DMS53 (cell line): ENCODE measurements at places on chromosomes 11 and 22.

GRCh38 chr11:105648762-105649161 is 38.9 kb downstream of the GRIA4 start:
- DNase-seq, result no peak

DNA sequence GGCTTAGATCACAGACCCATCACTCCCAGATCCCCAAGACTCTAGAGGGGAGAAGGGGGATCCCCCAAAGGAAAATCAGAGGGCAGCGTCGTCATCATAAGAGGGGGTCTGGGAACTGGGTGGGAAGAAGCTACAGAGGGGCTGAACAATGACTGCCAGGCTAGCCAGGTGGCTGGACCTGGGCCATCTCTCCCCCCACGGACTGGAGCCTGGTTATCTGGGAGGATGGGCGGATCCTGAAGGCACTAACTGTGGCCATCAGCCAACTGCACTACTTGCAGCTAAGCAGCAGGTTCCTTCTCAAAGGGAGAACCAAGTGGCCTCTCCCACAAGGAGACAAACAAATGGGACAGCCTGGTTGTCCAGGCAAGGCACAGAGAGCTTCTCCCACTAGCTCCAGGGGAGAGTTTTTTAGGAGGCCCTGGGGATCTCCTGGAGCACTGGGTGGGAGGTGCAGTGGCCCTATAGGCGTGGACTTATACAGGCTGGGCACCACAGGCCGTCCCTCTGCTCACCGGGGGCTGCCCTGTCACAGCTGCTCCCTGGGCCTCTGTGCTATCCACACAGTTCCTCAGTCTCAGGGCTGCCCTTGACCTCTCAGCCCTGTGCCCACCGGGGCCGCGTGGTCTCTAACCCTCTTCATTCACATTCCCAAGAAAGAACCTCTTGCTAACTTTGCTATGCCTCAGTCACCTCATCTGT is 15.4 kb downstream of the P2RY6 start:
- no peak for DNase-seq

DNA sequence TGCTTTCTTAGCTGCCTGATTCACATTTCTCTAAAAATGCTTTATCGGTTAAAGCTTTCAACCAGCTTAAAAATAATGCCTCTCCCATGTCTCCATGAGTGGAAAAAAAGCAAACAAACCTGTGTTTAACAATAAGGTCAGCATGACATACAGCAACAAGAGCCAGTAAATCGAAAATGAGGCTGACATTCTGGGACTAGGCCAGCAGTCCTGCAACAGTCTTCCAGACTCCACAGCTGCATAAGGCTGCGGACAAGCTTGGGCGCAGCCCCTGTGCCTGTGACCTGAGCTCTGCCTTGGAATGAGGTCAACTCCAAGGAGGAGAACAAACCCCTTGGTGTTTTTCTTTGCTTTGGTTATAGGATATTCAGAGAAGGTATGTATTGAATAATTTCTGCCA is 95.5 kb downstream of the PGR start:
- DNase-seq, result peak; percentile 73

DNA sequence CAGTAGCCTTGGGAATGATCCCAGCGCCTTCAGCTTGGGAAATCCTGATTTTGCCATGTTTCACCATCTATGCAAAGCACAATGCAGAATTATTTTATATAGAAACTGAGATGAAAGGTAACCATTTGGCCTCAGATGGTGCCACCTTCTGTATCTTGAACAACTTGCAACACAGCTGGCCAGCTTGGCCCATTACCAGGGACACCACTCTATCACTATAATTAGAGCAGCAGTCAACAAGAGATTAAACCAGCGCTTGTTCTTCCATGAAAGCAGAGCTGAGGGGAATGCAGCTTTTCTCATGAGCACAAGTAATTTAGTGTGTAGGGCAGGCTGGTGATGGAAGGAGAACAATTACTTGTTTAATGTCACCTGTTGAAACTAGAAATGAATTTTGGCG is 6.7 kb upstream of the ZDHHC13 start:
- DNase-seq, result peak; percentile 17

- no peak for DNase-seq
These were observed 156.0 kb downstream of the MPPED1 start for GRCh38 chr22:43567691-43568324.
